T47D (cell line): ENCODE measurements at places on chromosomes 3 and 15.

- peak; percentile 31 for DNase-seq
These were observed 506.5 kb upstream of the TBL1XR1 start for GRCh38 chr3:177703788-177704187.

DNA sequence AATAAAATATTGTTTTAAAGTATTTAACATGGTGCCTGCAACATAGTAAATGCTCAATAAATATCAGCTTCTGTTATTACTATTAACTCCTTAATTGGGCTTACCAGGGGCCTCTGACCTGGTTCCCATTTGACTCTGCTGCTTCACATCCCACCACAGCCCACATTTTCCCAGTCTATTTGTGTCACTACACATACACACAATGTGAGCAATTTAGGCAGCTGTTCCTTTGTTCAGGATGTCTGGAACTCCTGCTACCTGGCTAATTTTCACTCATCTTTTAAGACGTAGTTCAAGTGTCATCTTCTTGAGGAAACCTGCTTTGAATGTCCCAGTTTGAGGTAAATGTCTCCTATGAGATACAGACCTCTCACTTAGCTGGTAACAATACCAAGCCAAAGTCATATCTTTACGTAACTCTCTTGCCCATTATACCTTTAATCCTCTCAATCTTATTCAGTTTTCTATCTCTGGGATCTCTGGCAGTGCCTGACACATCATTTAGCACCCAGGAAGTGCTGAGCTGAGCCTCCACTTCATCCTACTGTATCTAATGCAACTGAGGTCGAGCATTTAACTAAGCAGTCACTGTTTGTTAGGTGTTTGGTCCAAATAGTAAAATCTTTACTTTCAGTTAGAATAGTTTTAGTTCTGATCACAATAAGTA is 4.4 kb downstream of the TGFBR2 start:
- no peak for DNase-seq

GRCh38 chr15:81301815-81302399 is 22.0 kb downstream of the STARD5 start:
- DNase-seq = peak; percentile 53

DNA sequence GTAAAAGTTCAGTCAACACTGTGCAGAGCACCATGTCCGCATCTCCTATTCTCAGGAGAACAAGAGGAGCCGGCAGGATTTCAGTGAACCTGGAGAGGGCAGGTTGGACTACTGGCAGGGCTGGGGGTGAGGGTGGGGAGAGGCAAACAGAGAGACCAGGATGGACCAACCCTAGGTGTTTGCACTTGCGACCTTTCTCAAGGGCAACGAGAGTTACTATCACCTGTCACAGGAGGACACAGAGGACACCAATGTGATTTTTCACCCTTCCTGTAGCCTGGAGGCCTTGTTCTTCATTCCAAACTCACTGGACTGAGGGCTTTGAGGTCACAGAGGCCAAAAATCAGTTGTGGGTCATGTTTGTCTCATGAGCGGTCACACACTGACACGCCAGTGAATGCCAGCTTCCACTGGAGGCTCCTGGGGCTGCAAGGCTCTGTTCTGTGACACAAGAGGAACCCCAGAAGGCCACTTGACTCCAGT is 89.5 kb downstream of the CPN2 start:
- peak; percentile 46 for DNase-seq

- DNase-seq = no peak
These were observed 74.3 kb downstream of the LARS2 start for GRCh38 chr3:45462522-45463265.

DNA sequence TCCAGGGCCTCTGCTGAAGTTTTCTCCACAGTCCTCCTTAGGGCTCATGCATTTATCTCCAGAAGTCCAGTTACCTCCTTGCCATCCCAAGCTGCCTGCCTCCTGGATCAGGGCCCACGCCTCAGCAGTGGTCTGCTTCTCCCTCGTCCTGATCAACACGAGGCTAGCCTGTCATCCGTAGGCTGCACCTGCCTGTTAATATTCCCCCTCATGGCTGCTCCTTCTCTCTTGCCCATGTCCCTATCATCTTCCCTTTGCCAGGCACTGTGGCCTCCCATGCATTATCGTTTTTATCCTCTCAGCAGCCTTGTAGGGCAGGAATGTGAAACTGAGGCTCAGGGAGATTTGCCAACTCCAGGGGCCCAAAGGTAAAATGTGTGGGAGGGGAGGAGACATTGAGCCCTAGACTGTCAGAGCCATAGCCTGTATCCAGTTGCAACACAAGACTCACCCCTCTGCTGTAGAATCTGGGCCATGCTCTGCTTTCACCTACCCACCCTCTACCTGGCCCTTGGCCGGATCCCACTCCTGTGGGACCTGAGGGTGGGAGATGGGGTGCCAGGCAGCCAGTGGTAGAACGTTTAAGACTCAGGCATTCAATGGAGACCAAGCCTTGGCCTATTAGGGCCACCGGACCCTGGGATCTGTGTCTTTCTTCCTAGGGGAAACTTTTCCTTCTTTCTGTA is 4.6 kb downstream of the GRM2 start:
- no peak for DNase-seq

DNA sequence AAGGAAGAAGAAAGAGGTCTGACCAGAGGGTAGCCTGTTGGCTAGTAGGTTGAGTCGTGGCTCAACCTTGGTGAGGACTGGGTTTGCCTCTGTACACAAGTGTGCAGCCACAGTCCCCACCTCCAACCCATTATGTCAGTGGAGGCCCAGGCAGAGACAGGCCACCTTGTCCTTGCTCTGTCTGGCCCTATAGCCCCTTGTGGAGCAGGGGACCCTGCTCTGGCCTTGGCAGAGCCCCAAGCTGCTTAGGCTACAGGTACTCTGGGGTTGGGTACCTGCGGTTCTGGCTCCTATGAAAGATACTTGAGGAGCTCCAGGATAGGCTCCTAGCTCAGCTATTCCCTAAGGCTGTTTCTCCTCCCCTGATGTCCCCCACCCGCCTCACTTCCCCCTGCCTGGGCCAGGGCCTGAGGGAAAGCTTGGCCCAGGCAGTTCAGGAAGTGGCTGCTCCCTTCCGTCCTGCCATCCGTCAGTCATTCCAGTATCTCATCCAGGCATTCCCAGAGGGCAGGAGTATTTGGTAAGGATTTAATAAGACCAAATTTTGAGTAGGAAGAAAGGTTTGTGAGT is 44.0 kb downstream of the FGD5 start:
- DNase-seq = no peak

DNA sequence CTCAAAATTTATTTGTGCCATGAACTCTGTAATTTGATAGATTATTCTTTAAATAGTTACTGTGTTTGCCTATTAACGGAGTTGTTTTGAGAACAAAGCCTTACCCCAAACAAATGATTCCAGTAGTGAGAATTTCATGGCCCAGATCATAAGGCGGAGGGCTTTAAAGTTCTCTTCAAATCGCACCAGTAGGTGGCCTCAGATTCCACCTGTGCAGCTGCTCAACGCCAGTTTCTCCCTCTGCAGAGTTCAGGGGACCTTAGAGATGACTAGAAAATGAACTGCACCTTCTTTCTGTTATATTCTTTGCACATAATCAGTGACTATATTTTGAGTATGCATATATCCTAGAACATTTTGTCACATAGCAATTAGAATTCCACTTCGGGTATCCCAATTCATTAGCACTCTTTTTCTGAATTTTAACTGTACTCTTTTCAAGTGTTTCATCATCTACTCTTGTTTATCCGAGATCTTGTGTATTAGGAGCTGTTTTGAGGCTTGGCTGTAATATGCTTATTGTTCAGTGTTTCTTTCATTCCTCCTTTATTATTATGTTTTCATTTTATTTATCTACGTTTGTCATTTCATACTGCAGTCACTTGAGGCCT is 232.6 kb upstream of the CHRM5 start:
- peak; percentile 32 for DNase-seq

- DNase-seq = no peak
These were observed 7.9 kb upstream of the SPPL2A start for GRCh38 chr15:50773389-50773788.

DNA sequence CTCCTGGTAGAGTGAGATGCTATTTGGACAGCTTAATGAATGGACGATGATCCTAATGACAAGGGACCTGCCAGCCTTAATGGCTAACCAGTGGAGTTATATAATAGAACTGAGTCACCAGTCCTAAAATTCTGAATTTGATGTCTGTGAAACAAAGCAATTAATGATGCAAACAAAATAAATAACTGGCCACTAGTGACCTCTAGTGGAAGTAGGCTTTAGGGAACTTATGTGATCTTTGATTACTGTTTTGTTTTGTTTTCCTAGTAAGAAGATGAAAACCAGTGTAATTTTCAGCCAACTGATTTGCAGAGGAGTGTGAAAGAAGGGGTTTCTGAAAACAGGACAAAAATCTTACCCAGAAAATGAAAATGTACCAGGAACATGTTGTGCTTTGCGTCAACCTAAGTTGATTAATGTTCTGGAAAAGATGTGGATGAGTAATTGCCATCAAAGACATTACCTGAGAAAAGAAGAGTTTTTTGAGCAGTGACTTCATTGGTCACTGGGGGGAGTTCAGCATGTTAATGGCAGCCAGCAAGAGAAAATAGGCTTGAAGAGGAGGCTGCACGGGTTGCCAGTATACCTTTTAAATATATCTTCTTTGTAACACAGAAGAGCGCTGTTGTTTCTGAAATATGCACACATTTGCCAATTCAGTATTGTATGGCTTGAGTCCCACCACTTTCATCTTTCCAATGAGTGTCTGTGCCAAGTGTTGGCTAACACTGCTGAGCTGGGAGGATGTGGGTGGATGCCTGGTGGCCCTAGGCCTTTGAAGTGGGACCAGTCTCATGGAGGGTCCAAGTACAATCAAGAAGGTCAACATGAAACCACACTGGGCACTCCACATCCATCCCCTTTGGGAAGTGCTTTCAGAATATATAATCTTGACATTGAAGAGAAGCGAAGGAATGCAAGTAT is 9.3 kb downstream of the VEPH1 start:
- DNase-seq = no peak

- DNase-seq = no peak
These were observed 10.6 kb downstream of the RBMS3 start for GRCh38 chr3:29291260-29291981.

DNA sequence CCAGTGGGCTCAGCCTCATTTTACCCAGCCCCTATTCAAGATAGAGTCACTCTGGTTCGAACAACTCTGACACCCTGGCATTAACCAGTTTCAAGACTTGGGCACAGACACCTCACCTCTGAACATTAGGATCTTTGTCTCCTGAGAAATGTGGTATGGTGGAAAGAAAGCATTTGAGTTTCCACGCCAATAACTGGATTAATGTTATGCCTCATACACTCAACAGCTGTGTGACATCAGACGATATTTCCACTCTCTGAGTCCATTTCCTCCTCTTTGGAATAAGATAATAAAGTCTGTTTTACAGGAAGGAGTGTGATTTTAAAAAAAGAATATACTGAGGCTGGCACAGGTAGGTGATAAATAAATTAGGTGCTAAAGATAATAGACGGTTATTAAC is 121.3 kb upstream of the CHL1 start:
- no peak for DNase-seq

DNA sequence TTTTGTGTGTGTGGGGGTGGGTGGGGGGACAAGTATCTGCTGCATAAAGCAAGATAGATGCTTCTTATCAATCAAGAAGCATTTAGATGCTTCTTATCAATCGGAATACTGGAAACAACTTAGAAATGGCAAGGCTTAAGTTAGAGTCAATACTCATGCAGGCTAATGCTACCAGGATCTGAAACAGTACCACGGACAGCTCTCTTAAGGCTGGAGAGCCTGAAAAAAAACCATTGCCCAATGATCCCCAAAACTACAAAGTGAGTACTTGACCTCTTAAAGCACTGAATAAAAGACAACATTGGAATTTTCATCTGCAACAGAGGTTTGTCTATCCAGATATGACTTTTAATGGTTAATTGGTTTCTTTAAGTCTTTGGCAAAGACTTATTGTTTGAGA is 262.3 kb downstream of the GAP43 start:
- DNase-seq = peak; percentile 3

- no peak for DNase-seq
These were observed 184.8 kb upstream of the LYSMD4 start for GRCh38 chr15:99918072-99918471.

- no peak for DNase-seq
These were observed 644.7 kb downstream of the OTOL1 start for GRCh38 chr3:162141272-162141791.

DNA sequence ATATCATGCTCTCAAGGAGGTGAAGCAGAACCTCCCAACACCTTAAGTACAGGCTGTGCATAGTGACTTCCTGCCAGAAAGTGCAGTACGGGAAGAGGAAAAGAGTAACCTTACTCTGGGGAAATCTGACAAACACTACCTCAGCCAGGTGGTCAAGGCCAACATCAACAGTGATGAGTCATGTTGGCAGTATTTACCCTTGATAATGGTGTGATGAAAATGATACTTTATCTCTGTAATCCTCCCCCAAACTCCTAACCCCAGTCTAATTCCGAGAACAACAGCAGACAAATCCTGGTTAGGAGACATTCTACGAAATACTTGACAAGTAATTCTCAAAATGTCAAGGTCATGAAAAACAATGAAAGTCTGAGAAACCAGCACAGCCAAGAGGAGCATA is 26.5 kb downstream of the ANKDD1A start:
- no peak for DNase-seq

- no peak for DNase-seq
These were observed 79.9 kb downstream of the MBNL1 start for GRCh38 chr3:152348436-152349177.

- DNase-seq = no peak
These were observed 2.6 kb downstream of the SLMAP start for GRCh38 chr3:57758686-57759085.

GRCh38 chr3:134601539-134602439 is 49.0 kb downstream of the KY start:
- DNase-seq = no peak

- DNase-seq = peak; percentile 9
These were observed 1.4 kb downstream of the LMOD3 start for GRCh38 chr3:69120879-69121464.

GRCh38 chr3:44179246-44179645 is 62.4 kb upstream of the TOPAZ1 start:
- no peak for DNase-seq

DNA sequence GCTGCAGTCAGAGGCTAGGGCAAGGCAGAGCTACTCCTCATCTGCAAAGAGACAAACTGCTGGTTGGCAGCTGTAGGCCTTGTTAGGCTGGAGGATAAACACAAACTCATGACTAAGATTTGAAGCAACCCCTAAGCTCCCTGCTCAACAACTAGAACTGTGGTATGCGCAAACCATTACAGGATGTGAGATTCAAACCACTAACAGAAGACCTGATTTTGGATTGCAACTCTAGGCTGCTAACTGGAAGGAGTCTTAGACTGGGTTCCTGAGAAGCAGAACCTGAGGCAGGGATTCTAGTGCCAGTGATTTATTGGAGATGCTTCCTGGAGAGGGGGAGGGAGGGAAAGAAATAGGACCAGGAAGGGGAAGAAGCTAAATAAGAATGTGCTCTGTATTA is 22.5 kb downstream of the CCR4 start:
- no peak for DNase-seq

- DNase-seq = no peak
These were observed 121.6 kb downstream of the OPA1 start for GRCh38 chr3:193714523-193715137.

DNA sequence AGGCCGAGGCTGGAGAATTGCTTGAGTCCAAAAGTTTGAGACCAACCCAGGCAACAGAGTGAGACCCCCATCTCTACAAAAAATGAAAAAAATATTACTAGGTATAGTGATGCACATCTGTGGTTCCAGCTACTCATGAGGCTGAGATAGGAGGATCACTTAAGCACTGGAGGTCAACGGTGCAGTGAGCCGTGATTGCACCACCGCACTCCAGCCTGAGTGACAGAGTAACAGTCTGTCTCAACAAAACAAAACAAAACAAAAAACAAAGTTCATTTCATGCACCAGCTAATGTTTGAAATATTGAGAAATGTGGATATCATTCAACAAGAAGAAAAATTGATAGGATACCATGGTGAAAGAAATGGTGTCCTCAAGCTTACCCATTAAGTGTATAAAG is 450.5 kb upstream of the TPRG1 start:
- no peak for DNase-seq
